NCI-H510A treated with DMSO at 0.1 percent for 48 hours (cell line): ENCODE measurements at places on chromosomes 6 and 20.

- DNase-seq = no peak
These were observed 28.3 kb upstream of the KIF3B start for GRCh38 chr20:32249030-32249738.

- no peak for DNase-seq
These were observed 9.6 kb upstream of the CHRNA4 start for GRCh38 chr20:63370618-63371187.

DNA sequence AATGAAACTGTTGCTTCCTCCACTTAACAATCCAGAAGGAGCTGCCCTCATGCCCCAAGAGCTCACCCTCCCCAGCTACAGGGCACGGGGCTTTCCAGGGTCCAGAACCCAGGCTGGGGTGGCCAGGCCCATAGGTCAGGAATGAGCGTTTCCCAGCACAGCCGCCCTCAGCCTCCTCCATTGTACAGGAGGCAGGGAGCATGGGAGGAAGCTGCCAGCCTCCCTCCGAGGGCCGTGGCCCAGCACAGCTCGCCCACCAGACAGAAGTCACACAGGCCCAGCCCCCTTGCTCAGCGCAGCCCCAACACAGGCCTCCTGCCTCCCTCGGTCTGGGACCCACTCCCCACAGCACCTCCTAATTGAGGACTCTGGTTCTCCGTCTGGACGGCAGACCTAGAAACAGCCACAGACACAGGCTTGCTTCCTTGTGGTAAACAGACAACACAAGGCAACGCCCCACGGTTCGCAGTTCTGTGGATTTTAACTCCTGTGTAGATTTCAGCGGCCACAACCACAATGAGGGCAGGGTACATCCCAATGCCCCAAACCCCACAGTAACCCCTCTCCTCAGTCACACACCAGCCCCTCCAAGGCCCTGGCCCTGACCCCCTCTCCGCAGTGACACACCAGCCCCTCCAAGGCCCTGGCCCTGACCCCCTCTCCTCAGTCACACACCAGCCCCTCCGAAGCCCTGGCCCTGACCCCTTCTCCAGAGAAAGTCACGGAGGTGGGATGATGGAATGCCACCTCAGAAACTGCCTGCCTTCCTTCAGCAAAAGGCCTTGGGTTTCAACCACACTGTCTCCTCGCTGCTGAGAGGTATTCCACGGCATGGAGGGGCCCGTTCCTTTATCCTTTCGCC is 173.5 kb downstream of the DLL1 start:
- no peak for DNase-seq

DNA sequence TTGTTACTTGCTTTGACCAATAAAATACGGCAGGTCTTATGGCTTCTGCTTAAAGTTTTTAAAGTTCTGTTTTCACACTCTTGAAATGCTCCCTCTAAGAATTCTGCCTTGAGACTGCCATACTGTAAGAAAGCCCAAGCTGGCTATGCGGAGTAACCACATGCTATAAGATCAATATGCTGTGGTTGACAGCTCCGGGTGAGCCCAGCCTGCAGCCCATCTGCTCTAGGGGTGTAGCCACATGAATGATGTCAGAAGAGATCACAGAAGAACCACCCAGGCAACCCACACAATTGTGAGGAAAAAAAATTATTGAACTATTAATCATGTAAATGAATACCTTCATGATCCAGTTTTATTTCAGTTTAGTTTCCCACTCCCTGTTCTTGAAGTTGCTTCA is 26.1 kb upstream of the SH3BGRL2 start:
- DNase-seq = no peak

- no peak for DNase-seq
These were observed 24.4 kb downstream of the GRIK2 start for GRCh38 chr6:101417900-101418299.

DNA sequence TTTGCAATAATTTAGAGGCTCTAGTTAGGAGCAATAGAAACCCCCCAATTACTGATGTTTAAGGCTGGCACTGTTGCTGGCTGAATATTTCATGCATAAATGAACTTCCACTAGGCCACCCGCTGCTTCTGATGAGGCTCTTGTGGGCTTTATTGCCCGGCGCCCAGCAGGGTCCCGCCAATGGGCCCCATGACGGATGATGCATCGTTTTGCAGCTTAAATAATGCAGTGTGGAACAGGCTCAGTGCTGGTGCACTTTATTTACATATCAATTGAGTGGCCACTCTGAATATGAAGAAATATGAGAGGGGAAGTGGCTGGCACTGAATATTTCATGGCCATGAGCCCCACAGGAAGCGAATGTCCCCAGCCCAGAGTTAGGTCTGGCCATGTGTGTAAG is 155.3 kb upstream of the MAFB start:
- no peak for DNase-seq
